GM12878 (cell line): ENCODE measurements at places on chromosomes 3 and 15.

GRCh38 chr3:126135406-126136076, 44.8 kb downstream of the ALDH1L1 start:
- DNase-seq = no peak

GRCh38 chr3:39137991-39138803, 15.2 kb downstream of the CSRNP1 start:
- no peak for DNase-seq

DNA sequence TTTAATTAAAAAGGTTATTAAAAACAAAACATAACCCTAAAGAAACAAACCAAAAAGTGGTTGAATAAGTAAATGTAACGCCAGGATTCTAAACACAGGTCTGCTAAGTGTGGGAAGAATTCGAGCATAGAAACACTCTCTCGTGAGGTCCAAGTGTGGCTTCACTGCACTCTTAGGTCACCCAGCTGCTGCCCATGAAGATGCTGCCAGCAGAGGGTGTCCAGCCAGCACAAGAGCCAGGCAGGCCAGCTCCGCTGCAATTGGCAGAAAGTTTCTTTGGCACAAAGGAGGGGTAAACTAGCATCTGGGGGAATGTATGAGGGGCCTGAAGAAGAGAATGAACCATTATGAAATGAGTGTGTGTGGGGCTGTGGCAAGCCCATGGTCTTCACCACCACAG, 215.7 kb upstream of the FEZF2 start:
- DNase-seq = no peak

DNA sequence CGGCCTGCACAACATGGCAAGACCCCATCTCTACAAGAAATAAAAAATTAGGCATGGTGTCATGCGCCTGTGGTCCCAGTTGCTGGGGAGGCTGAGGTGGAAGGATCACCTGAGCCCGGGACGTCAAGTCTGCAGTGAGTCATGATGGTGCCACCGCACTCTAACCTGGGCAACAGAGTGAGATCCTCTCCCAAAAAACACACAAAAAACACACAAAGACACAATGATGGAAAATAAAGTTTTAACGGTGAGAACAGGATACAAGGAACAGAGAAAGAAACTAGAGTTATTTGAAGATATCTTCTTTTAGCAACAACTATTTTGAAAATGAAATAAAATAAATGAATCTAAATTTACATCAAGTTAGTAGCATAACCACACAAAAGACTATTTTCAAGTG, 12.0 kb downstream of the CLASP2 start:
- no peak for DNase-seq

- no peak for DNase-seq
Observed at GRCh38 chr3:133083395-133083794, 45.2 kb downstream of the TMEM108 start.
